Activated CD4-positive, alpha-beta T cell treated with anti-CD3 and anti-CD28 coated beads, Interleukin-10, Interleukin-2, amounts not matched to agents 100 ng/mL and 50 ng/mL, durations not matched to agents 16 hours and 8 hours (primary cell): ENCODE measurements at places on chromosomes 11 and 22.

GRCh38 chr11:63888170-63889086 is 28.5 kb downstream of the RCOR2 start:
- DNase-seq, result peak; percentile 77

DNA sequence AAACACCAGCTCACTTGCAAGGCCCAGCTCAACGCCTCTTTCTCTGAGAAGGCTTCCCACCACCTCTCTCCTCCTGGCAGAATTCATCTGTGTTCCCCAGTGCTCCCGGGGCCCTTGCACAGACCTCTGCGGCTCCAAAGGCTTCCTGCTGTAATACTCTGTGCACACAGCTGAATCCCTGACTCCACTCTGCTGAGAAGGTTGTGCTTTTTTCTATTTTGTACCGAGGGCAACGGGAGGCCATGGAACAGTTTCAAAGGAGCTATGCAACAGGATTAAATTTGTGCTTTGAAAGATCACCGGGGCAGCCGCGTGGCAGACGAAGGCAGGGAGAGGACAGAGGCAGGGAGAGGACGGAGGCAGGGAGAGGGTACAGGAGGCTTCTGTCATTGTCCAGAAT is 49.2 kb upstream of the SYT7 start:
- DNase-seq, result no peak

GRCh38 chr11:82974135-82974534 is 72.6 kb downstream of the DDIAS start:
- DNase-seq, result no peak

GRCh38 chr22:41405588-41405987 is 23.8 kb downstream of the TEF start:
- no peak for DNase-seq

- DNase-seq, result no peak
Observed at GRCh38 chr22:32354360-32355351, 3.0 kb upstream of the RFPL3 start.

- no peak for DNase-seq
Observed at GRCh38 chr11:3095712-3096361, 38.6 kb upstream of the CARS1 start.

GRCh38 chr22:30968015-30968923 is at the start of gene MORC2:
MORC2 (minus strand) TSS chr22:30968774; CDS start chr22:30967889, 885 bp downstream.
- DNase-seq, result no peak

DNA sequence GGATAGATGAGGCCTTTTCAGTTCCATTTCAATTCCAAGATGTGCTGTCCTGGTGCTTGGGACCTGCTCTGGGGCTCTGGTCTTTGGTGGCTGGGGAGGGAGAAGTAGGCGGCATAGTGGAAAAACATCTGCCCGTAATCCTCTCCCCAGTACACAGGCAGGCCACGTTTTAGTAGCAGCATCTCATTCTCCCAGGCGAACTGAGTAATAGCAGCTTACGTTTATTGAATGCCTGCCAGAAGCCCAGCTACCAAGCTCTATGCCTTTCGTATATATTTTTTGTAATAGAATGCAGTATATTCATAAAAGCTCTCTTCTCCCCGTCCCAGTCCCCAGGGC is 11.4 kb downstream of the ACO2 start:
- no peak for DNase-seq

DNA sequence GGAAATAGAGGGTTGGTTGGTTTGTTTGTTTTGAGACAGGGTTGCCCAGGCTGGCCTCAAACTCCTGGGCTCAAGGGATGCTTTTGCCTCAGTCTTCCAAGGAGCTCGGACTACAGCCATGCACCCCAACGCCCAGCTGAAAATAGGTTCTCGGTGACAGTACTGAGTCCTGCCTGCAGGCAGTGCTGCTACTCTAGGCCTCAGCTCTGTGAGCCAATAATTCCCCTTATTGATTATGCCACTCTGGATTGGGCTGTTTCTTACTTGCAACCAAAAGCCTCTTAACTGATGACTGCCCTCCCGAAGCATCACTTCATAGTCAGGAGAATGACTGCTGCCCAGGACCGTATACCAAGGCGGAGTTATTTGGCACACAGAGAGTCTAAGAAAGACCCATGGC is 1.2 kb upstream of the C11orf16 start:
- DNase-seq, result no peak

- DNase-seq, result no peak
Observed at GRCh38 chr11:82792319-82792718, 58.7 kb upstream of the FAM181B start.

DNA sequence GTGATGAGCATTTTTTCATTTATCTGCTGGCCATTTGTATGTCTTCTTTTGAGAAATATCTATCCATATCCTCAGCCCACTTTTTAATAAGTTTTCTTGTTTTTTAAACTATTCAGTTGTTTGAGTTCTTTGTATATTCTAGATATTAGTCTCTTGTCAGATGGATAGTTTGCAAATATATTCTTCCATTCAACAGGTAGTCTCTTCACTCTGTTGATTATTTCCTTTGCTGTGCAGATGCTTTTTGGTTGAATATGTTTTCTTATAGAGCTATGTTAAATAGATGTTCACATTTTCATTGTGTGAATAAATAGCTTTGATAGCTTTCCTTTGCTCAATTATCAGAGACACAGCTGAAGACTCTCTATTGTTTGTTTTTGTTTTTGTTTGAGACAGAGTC is 68.2 kb upstream of the ALKBH3 start:
- DNase-seq, result no peak

DNA sequence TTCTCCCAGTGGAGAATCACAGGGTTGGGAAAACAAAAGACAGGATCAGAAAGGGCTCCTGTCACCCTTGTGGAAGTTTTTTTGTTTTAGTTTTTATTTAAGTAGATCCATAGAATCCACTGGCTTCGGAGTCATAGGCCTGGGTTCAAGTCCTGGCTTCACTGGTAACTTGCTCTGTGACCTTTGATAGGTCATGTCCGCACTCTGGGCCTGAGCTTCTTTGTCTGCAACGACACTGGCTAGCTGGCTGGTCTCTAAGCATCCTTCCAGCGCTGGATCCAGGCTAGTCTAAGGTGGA is 1.4 kb downstream of the ZFTA start:
- no peak for DNase-seq
